ENCODE measurements at places on chromosomes 16 and 17.

DNA sequence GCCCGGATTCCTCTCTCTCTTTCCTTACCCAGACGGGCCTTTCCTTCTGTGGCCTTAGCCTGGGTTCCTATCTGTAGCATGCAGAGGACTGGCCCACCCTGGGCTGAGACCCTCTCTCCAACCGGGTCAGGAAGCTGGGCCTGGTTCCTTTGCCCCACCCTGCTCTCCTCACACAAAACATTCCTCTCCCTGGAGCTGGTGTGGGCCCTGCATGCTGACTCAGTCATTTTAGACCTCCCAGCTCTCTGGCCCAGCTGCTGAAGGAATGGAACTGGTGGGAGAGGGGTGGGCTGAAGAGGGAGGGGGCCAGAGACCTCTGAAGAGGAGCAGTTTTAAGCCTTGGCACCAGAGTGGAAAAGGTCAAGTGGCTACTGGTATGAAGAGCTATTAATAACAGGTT, 957 bp downstream of the MYL4 start:
- DNase-seq = no peak

DNA sequence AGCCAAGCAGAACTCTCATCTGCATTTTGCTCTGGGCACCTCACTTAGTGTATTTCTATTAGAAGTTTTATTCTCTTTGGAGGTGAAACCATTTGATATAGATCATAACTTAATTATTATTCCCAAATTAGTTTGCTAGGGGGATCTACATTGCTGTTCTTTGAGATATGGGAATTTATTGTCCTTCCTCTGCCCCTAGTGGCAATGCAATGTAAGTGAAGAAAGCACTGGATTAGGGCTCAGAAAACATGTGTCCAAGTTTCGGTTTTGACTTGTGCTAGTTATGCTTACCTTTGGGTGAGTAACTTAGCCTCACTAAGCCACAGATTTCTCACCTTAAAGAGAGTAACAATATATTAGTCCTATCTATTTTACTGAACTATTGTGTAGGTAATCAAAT, 2.9 kb downstream of the KRT39 start:
- DNase-seq = peak; percentile 75

- DNase-seq = no peak
Observed at GRCh38 chr16:1614456-1615102, 2.4 kb downstream of the CRAMP1 start.

DNA sequence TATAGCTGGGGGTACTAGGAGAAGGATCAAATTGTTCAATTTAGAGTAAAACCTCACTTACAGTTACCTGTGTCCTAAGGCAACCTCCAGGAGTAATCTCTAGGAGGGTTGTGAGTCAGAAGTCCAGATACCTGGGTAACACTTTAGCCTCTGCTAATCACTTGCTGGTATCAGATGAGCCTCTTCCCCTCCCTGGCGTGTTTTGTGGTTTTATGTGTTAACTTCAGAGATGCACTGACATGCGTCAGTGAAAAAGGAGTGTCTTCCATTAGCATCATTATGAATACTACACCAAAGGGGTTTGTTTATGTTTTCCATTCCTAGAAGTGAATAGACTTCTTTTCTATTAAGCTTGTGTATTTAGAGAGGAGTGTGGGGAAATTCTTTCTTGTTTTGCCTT, 208.2 kb downstream of the FTO start:
- no peak for DNase-seq

- DNase-seq = no peak
Observed at GRCh38 chr17:69812240-69812837, 262.7 kb upstream of the KCNJ16 start.

- no peak for DNase-seq
Observed at GRCh38 chr17:7982173-7982572, 20.2 kb upstream of the GUCY2D start.

- no peak for DNase-seq
Observed at GRCh38 chr16:57308041-57308440, 23.6 kb upstream of the PLLP start.

- no peak for DNase-seq
Observed at GRCh38 chr16:53839150-53839549, 135.2 kb downstream of the FTO start.

DNA sequence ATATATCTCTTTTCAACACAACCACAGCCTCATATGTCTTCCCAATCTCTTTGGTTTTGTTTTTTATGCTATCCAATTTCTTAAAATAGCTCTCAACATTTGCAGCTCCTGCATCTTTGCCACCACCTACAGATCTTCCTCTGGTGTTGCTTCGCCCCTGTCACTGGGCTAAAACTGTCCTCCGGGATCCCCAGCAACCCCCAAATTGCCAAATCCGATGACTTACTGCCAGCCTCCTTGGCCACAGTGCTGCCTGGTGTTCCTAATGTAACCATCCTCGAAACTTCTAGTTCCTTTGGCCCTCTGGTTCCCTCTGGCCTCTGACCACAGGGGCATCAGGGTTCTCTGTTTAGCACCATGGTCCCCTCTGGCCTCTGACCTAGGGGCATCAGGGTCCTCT, 70.8 kb downstream of the ELAC2 start:
- DNase-seq = no peak

- no peak for DNase-seq
Observed at GRCh38 chr17:38435795-38436194, 7.5 kb downstream of the ARHGAP23 start.

- DNase-seq = no peak
Observed at GRCh38 chr16:4795828-4796572, 831 bp downstream of the SMIM22 start.

- no peak for DNase-seq
Observed at GRCh38 chr17:12459736-12460135, 206.0 kb upstream of the MYOCD start.

GRCh38 chr17:43591001-43591400, 44.9 kb upstream of the ETV4 start:
- no peak for DNase-seq

DNA sequence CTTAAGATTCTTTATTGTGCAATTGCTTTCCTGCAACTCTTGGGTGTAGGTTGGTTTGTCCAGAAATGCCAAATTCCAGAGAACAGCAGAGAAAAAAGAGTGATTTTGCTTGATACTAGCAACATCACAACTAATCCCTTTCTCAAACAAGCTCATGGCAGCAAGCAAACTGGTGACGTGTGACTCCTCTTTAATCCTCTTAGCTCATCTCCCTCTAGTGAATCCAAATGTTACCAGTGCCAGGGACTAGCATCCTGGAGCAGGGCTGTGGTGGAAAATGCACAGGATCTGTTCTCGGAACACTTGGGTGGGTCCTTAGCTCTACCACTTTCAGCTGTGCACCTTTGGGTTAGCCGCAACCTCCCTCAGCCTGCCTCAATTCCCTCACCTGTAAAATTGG, 204.0 kb upstream of the CCL2 start:
- no peak for DNase-seq
